ENCODE measurements at places on chromosomes 5 and 9.

DNA sequence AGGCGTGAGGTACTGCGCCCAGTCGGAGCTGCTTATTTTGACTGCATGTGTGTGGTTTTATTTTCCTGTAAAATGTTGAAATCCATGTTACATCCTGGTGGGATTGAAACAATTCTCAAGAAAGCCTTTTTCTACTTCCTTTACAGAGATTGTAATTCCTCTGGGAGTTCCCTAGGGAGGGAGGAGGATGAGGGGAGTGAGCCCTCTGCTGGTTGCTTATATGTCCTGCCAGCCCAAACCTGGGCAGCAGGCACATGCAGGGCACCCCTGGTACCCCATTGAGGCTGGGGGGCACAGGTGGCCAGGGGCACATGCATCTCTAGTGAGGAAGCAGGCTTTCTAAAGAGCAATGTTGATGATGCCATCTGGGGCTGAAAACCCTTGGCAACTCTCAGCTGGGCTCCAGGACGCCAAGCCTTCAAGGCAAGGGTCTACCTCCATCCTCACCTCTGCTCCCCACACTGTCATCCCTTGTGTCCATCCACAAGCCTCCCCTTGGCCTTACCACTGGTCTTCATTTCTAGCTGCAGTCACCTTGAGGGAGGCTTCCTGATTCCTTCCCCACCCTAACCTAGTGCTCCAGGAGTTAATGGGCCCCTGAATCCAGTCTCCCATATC is 84.7 kb upstream of the TNFSF8 start:
- peak; percentile 71 for DNase-seq

- DNase-seq, result no peak
Measured at GRCh38 chr9:37820142-37820541, 19.5 kb downstream of the DCAF10 start.

- no peak for DNase-seq
Measured at GRCh38 chr5:137706841-137707240, 29.0 kb downstream of the KLHL3 start.

GRCh38 chr9:94153905-94154304 is 69.6 kb downstream of the PTPDC1 start:
- DNase-seq, result no peak

Data from suppressor macrophage (primary cell).